ENCODE measurements at places on chromosomes 7 and 10. TPM values are rescaled to one million over a fixed set of nuclear protein-coding genes. Genes with fewer than 3 reads are reported as not detected.

GRCh38 chr10:33272635-33273034 is 61.8 kb downstream of the NRP1 start:
- DNase-seq: no peak

DNA sequence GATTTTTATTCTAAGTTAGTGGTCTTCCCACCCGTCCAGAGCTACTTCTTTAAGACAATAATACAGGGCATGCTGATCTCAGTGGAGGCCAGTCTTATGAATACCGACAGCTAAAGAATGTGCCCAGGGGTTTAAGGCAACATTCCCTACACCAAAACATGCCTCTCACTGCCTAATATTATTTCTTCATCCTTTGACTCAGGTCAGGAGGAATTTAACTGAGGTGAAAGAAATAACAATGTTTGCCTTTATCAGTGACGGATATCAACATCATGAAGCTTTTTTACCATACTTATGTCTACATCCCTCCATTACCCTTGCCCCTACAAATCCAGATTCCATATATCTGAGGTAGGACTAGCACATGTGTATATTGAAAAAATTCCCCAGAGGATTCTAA is 33.3 kb upstream of the TES start:
- no peak for DNase-seq

DNA sequence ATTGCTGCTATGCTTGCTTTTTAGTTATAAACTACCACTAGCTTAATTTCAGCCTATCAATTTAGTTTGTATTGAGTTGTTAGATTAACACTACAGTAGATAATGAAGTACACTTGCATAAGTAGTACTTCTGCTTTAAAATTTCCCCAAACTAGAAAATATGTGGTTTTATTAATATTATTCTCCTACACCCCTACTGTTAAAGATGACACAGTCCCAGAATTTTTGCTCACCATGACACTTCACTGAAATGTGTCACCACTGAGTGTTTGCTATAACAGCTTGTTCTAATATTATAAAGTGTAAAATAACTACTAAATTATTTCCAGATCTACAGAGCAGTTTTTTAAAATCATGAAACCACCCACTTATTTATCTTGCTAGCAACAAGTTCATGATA is 31.6 kb downstream of the RHEB start:
- DNase-seq: no peak

Gene RGR
- total RNA-seq: not detected
